ENCODE measurements at places on chromosomes 5 and 9.
A peak's percentile ranks its signal among the peaks of the same experiment; 100 is the strongest.

DNA sequence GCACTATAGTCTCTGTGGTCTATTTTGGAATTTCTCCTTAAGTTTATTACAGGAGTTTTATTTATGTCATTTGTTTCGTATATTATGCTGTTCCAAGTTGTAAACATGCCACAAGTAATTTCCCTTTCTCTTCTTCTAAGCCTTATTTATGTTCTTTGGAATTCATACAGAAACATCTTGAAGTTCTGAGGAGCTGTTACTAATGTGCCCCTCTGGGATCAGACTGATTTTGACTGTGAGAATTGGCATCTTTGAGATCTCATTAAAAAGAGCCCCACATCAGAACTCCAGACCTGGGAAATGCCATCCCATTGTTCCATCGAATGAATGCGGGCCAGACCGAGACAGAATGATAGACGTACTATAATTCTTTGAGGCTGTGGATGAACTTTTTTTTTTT is 138.8 kb upstream of the CD180 start:
- no peak for DNase-seq

- DNase-seq: no peak
Measured at GRCh38 chr5:88515881-88516819, 247.5 kb upstream of the TMEM161B start.

DNA sequence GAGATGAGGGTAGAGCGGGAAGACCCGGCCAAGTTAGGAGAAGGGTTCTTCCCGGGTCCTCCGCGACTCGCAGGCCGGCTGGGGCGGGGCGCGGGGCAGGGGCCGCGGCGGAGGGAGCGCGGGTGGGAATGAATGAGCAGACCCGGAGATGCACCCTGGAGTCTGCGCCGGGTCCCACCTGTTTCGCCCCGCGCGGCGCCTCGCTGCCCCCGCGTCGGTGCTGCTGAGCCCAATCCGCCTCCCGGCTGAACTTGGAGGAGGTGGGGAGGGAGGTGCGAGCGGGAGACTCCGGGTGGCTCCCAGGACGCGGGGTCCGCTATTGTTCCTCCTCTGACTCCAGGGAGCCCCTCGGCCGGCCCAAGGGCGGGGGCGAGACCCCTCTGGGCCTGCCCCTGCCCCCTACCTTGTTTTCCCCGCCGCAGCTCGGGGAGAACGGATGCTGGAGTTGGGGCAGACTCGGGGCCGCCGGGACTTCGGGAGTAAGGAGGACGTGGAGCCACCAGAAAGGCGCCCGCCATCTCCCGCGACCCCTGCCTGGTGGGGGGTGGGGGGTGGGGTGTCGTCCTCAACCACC is 659 bp downstream of the RAI14 start:
- no peak for DNase-seq

- DNase-seq: no peak
Measured at GRCh38 chr5:179177711-179178575, 117.8 kb downstream of the ZNF354C start.

- no peak for DNase-seq
Measured at GRCh38 chr9:23341346-23341745, 484.7 kb downstream of the ELAVL2 start.

- peak; percentile 22 for DNase-seq
Measured at GRCh38 chr5:65261499-65261898, 220.2 kb downstream of the ADAMTS6 start.

- no peak for DNase-seq
Measured at GRCh38 chr5:138082033-138082432, 1.8 kb upstream of the WNT8A start.

- DNase-seq: no peak
Measured at GRCh38 chr5:93236807-93237421, 344.1 kb downstream of the NR2F1-AS1 start.

DNA sequence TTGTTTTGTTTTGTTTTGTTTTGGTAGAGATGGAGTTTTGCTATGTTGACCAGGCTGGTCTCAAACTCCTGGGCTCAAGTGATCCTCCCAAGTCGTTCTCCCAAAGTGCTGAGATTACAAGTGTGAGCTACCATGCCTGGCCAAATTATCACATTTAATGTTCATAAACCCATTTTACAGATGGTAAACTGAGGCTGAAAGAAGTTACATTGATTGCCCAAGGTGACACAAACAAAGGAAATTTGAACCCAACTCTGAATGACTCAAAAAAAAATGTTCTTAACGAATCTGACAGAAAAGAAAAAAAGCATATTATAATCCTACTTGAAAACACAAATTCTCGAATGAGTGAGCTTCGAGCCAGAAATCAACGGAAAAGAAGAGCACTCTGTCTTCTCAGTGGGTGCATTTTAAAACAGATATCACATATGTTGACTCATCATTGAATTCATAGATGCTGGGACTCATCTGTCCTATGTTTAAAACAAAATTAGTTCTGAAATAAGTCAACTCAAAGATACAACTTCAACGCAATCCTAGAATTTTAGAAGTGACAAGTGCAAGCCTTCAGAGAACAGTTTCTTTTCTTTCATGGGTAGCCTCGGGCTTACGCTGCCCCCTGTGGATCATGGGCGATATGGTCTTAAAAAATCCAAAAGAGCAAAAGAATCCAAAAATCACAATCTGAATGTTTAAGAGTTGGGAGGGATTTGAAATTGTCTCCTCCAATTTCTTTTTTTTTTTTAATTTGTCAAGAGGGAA is 28.4 kb downstream of the TIMD4 start:
- DNase-seq: no peak

DNA sequence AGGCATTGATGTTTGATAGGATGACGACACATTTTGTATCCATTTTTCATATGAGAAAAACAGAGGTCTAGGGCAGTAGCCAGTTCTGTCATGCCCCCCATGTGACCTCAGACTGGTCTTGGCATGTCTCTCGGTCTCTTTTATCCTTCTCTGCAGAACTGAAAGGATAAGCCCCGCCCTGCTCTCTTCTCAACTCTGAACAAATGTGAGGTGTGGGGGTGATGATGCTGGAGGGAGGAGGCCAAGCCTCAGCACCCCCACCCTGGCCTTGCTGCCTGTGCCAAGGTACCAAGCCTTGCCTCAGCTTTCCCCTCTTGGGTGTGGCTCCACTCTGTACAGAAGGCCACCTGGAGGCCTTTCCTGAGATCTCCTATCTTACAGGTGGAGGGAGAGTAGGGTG is 19.5 kb upstream of the CRB2 start:
- no peak for DNase-seq

GRCh38 chr5:93532370-93532769 is 48.6 kb downstream of the NR2F1-AS1 start:
- no peak for DNase-seq

- DNase-seq: no peak
Measured at GRCh38 chr5:960551-960950, 48.1 kb upstream of the NKD2 start.

DNA sequence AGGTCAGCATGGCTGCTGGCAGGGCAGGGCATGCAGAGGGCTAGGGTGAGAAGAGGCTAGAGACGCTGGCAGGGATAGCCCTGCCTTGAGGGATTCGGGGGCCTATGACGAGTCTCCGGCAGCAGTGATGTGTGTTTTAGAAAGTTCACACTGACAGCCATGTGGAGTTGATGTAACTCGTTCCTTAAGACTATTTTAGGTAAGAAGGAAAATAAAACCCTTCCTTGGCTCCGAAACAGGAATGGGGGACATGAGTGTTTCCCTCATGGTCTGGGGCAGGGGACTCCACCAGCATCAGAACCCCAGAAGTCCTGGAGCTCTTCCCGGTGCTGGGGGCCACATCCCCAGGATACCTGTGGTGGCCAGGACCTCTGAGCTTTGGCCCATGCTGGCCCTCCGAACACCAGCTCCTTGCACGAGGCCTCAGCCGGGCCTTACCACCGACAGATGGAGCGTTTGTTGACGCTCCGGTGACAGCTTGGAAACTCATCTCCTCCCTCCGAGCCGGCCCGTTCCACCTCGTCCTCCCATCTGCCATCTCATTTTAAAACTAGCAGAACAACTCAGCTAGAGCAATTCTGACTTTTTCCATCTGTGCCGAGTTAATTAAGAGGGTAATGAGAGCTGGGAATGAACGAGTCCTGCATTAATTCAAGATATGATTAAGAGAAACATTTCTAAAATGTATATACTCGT is 337.7 kb downstream of the CDK5RAP2 start:
- no peak for DNase-seq

GRCh38 chr9:90457386-90458190 is 185.0 kb downstream of the DIRAS2 start:
- no peak for DNase-seq

GRCh38 chr5:140344683-140345423 is 1.6 kb downstream of the HBEGF start:
- no peak for DNase-seq

DNA sequence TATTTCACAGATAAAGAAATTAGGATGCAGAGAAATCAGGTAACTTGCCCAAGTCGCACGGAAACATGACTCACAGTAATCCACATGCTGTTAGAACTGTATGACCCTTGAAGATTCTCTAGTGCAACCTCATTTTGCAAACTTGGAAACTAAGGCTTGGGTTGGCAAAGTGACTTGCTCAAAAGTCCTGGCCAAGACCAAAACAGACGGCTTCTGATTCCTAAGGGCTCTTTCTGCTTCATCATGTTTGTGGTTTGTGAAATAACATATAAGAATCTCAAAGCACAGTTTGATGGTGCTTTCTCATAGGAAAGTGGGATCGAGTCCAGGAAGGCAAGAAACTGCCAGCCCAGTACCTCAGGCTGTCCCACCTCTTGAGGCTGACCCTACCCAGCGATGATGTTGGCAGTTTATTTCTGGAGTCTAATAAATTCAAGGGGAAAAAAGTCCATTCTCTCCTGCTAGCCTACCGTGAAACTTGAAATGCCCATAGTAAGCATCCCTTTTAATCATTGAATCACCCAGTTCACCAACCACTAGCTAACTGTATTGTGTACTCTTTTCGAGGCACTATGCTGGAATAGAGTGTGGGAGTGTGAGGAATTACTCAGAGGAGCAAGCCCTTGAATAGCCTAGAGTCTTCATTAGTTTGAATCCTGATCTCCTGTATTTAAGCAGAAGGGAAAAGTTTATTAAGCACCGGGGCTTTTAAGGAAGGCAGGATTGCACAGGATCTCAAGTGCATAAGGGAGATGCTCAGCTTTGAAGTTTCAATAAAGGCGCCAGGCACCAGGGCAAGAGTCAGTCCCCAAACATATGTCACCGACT is 14.1 kb downstream of the CAPSL start:
- DNase-seq: no peak

DNA sequence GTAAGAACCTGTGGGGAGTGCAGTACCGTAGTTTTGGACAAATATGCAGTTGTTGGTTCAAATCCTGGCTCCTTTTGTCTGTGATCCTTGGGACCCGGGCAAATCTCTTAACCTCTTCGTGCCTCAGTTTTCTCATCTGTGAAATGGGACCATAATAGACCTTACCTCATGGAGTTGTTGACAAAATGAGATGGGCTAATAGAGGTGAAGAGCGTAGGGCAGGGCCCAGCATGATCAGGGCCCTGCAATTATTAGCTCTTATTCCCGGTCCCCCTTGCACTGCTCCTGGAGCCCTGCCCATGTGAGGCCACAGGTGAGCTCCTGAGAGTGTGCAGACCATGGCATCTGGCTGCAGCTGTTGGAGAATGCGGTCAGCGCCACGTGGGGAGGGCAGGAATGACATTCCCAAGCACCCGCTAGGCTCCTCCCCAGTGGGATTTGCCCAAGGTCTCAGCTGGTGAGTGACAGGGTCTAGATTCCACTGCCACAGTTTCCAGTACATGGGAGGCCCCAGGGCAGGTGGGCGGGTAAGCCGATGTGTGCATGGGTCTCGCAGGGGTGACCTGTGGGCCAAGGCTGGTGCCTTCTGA is 41.0 kb downstream of the NEK6 start:
- DNase-seq: no peak

- DNase-seq: no peak
Measured at GRCh38 chr5:57028161-57028560, 76.2 kb upstream of the MIER3 start.

- no peak for DNase-seq
Measured at GRCh38 chr5:179281694-179282093, 63.6 kb downstream of the ADAMTS2 start.

DNA sequence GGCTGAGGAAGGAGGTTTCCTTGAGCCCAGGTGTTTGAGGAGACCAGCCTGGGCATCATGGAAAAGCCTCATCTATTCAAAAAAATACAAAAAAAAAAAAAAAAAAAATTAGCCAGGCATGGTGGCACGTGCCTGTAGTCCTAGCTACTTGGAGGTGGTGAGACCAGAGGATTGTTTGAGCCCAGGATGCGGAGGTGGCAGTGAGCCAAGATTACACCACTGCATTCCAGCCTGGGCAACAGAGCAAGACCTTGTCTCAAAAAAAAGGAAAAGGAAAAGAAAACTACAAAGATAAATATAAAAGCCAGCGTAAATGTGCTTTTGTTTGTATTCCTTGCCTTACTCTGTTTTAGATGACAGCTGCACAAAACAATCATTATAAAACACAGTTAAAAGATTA is 2249.2 kb upstream of the C9orf72 start:
- no peak for DNase-seq

GRCh38 chr5:71475788-71476384 is 20.4 kb downstream of the BDP1 start:
- DNase-seq: peak; percentile 25

- DNase-seq: no peak
Measured at GRCh38 chr5:176658817-176659511, 11.7 kb downstream of the TSPAN17 start.

- DNase-seq: peak; percentile 76
Measured at GRCh38 chr9:31347082-31347617, 1037.3 kb upstream of the ACO1 start.

GRCh38 chr9:447230-448025 is 232.8 kb downstream of the DOCK8 start:
- DNase-seq: no peak

GRCh38 chr9:20980832-20981455 is 50.5 kb downstream of the HACD4 start:
- DNase-seq: no peak

DNA sequence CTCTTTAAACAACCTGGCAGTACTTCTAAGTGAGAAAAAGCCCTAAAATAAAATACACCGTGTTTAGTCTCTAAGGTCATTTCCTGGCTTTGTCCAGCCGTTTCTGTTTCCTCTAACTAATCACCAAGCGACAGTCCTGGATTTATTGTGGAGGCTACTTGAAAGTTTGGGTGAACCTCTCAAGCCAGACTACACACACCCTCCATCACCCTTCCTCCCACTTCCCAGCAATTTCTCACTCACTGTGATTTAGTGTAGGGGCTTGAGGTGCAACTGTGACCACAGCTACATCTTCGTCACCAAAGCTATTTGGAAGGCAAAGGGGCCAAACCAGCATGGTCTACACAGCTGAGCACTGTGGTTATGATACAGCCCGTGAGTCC is 240.0 kb upstream of the SLC24A2 start:
- DNase-seq: peak; percentile 87

DNA sequence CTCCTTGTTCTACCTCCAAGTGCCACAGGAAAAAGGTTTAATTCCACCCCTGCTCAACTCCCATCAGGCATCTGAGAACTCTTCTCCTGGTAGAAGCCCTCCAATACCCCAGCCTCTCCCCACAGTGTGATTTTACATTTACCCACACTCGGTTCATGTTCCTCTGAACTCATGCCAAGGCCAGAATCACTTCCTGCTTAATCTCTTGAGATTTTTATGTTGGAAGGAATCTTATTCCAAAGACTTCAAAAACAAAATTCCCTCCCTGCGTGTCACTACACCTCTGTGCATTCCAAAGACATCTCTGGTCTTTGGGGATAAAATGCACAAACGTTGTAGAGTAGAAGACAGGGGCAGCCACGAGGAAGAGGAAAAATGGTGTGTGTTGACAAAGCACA is 186.8 kb downstream of the ACTL7B start:
- DNase-seq: no peak

All from kidney capillary endothelial cell (primary cell).